ENCODE measurements at places on chromosomes 7 and 10.

GRCh38 chr10:71714031-71714410 is 5.6 kb downstream of the C10orf105 start:
- no peak for DNase-seq

GRCh38 chr10:132740588-132740987 is 45.4 kb downstream of the NKX6-2 start:
- no peak for DNase-seq

- peak; percentile 6 for DNase-seq
These were observed 48.9 kb downstream of the DLG5 start for GRCh38 chr10:77877441-77878344.

DNA sequence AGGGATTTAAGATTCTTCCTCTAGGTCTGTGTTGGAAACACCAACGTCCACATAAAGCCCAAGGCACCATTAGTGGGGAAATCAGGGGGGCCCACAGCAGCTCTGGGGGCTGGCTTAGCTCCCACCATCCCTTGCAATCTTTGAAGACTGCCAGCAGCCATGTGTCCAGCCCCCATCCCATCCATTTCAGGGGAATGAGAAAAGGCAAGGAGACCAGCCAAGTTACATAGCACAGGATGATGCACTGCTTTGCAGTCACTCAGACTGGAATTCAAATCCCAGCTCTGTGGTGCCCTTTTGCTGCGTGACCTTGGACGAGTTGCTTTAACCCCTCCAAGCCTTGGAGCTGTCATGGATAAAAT is 108.9 kb upstream of the ZMIZ1 start:
- DNase-seq, result no peak

DNA sequence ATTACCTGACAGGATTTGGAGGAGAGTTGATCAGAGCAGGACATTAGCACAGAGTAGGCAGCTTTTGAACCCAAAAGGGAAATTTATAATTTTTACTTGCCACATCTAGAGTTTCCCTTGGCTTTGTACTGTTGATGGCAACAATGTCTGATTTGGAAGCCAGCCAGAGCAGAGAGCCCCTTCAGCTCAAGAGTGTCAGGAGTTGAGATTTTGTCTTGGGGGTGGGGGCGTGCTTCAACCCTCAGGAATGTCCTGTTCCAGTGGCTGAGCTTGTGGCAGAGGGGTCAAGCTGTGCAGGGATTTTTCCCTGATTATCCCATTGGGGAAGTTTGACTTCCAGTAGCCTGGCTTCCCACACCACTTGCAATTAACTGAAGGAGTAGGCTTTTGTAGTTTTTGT is 27.0 kb downstream of the SP4 start:
- no peak for DNase-seq

GRCh38 chr10:96417441-96417840 is 58.6 kb upstream of the OPALIN start:
- no peak for DNase-seq

DNA sequence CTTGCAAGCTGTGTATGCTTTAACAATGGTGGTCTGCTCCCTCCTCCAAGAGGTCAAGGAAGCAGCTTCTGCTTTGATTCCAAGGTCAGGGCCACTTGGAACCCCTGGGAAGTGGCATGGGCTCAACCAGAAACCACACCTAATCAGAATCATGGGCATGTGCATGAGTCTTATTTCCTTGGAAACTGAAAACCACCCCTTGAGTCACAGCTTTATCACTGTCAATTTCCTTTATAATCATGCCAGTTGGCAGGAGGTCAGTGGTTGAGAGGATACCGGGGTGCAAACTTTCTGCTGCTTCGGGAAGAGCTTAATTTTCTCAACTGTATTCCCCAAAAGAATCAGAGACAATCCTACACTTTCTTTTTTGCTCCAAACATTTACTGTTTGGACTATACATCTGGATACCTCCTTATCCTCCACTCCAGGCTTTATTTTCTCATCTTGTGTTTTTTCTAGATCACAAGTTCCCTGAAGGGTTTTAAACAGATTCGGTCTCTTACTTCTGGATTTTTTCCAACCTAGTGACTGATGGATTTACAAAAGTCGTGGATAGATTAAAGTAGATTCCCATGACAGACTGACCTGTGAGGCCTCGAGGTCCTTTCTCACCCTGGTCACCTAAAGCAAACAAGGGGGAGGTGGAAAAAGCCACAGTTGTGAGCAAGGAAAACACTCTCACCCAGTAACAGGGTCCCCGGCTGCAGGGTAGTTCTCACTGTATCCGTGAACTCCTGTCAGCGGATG is 36.0 kb downstream of the COL17A1 start:
- no peak for DNase-seq

DNA sequence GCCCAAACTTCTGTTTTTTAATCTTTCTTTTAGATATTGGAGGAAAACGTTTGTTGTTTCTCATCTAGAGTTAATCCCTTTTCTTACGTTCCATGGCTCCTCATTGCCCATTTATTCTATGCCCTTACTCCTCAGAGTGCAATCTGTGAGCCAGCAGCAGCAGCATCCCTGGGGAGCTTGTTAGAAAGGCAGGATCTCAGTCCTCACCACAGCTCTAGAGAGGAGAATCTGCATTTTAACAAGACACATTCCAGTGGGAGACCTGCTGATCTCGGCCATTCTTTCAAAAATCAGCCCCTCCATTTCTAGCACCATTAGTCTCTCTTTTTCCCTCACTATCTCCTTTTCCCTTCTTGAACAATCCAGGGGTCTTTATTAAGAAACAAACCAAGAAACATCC is 84.4 kb upstream of the NOBOX start:
- no peak for DNase-seq

DNA sequence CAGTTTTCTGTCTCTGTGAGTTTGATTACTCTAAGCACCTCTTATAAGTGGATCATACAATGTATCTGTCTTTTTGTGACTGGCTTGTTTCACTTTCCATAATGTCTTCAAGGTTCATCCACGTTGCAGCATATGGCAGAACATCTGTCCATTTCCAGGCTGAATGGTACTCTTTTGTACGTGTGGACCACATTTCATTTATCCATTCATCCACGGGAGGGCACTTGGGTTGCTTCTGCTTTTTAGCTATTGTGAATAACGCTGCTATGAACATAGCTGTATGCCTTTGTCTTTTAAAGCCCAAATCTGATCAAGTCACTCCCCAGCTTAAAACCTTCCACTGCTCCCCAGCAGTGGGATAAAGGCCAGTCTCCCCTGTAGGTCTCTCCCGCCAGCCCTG is 31.5 kb downstream of the EGFR start:
- no peak for DNase-seq

DNA sequence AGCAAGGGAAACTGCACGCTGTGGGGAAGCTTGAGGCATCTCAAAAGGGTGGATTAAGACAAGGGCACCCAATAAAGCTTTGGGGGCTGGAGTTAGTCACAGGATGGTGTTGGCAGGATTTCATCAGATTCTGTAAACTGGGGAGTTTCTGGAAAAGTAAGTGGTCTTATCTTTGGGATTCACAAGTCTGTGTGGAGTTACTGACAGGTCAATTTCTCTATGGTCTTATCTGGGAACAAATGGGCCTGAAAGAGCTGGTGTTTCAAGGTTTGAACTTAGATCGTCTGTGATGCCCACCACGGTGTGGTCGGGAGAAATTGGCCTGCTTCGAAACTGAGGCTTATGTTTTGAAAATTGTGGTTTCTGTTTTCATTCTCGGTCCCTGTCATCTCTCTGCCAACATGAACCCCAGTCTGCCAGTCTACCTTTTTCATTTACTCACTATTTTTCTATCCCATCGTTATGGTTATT is 23.8 kb upstream of the AOAH start:
- no peak for DNase-seq

DNA sequence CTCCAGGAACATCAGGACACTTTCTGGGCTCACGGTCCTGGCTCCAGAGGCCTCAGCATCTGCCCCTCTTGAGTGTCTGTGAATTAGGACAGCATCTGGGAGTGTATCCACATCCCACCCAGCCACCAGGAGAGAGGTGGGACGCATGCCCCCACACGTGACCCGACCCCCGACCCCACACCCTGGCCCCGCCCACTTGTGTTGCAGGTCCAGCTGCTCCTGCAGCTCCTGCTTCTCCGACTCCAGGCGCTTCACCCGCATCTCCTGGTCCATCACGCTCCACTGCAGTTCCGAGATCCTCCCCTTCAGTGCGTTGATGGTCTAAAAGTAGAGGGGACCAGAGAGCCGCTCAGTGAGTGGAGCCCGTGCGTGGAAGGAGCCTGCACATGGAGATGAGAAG is 13.6 kb downstream of the MAD1L1 start:
- DNase-seq, result no peak

GRCh38 chr7:132815130-132815529 is 238.9 kb upstream of the PLXNA4 start:
- DNase-seq, result no peak

DNA sequence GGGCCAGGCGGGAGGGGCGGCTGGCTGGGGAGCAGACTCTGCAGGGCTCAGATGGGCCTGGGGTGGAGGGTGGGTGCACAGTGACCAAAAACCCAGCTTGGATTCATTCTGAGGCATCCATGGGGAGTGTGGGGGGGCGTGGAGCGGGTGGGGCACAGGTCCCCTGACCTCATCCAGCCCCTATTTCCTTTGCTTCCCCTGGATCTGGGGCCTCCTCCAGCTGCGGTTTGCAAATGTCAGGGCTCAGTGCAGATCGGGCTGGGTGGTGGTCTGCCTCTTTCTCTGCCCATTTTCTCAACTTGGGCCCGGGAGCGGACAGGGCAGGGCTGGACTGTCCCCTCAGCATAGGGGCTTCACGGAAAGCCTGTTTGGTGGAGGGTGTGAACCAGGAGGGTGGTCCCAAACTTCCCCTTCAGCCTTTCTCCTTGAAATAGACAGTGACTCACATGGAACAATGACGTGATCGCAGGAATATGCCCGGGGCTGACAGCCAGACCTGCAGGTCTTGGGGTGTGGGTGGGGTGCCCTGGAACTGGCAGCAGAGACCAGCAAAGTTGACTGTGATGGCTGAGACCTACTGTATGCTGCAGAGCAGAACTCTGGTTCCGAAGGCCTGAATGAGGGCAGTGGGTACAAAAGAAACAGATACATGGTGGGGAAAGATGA is 72.9 kb upstream of the PODXL start:
- no peak for DNase-seq

GRCh38 chr10:3107426-3107961 is 40.1 kb downstream of the PFKP start:
- no peak for DNase-seq

DNA sequence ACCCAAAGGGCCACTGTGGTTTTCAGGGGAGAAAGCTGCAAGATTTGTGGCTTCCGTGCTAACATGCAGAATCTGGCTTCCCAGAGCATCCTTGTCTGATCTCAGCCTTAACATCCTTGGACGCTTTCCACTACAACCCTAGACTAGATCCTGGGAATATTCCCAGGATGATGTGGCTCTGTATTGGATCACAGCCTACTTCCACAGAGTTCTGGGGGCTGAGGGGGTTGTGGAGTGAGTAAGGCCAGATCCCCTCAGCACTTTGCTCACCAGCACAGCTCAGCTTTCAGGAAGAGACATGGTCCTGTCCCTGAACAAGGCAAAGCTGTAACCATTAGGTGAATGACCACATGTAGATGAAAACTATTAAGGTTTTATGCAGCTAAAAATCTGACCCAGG is 241.3 kb upstream of the MYO3A start:
- no peak for DNase-seq

DNA sequence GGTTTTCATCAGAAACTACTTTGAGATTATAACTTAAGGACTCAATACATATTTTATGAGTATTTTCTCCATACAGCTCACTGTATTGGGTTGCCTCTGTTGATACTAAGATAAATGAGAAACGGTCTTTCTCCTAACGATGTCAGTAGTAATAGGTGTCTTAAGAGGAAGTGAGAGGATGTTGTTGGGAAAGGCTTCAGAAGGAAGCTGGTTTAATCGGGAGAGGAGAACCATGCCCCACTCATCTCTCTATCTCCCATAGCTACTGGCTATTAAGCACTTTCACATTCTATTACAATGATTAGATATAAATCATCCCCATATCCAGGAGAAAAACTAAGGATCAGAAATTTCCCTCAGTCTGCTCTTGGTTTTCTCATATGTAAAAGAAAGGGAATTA is 2.0 kb downstream of the CLEC5A start:
- DNase-seq, result no peak

DNA sequence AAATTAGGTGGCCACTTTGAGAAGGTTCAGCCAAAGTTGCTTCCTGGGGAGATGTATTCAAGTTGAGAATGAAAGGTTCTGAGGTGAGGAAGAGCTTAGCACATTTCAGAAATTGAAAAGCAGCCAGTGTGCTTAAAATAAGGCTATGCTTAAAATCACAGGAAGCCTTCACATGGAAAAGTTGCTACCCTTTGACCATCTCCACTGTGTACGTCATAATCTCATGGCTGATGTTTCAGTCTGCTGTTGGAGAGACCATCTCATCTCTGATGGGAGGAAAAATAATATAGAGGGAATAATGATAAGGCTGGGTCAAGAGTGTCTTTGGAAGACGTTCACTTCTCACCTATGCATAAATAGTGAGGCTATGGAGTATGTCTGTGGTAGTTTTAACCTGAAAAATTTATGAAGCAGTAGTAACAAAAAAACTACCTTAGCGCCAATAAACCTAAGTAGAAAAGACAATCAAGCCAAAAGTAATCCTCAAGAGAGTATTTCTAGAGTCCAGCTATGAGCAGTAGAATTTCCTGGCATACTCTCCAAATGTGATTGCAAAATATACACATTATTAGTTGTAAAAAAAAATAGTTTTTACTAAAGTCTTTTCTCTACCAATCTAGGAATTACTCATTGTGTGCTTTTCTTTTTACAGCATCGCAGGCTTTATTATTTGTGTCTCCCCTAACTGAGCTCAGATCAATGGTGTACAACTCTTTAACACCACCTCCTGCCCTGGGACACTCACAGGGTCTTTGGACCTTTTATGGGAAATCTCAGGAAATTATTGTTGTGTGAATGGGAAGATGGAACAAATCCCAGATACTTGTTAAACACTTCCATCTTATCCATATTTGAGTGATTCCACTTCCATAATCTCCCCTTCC is 435.2 kb upstream of the LRGUK start:
- DNase-seq, result no peak

DNA sequence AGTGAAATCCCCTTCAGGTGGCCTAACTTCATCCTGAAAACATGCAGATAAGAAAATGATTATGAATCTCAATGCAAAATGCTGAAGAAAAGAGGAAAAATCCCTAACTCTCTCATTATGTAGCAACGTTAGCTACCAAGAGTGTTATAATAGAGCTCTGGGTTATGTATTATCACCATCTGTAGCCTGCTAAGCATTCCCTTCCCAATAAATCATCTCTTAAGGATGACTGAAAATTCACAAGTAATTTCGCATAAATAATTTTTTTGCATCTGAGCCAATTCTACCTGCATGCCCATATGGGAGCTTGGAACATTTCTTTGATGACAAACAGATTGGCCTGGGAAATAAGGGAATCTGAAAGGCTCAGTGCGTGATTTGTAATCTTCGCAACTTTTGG is 216.1 kb downstream of the HTR7 start:
- DNase-seq, result no peak

GRCh38 chr7:143885951-143886350 is 16.0 kb downstream of the TCAF1 start:
- DNase-seq, result no peak

GRCh38 chr7:148144827-148145226 is 445.7 kb upstream of the C7orf33 start:
- DNase-seq, result no peak

- no peak for DNase-seq
These were observed 109.4 kb downstream of the ABLIM1 start for GRCh38 chr10:114548662-114549061.

Data from stimulated activated CD4-positive, alpha-beta T cell treated with anti-CD3 and anti-CD28 coated beads, Interleukin-1b, Interleukin-23, amount 100 ng/mL, for 48 hours (primary cell).